ENCODE measurements at places on chromosomes 2 and 18.

- DNase-seq = no peak
Observed at GRCh38 chr18:36331521-36331971, 34.0 kb downstream of the FHOD3 start.

- no peak for DNase-seq
Observed at GRCh38 chr18:37397814-37398213, 167.8 kb downstream of the CELF4 start.

GRCh38 chr2:209501579-209501978 lies 77.7 kb downstream of the MAP2 start:
- DNase-seq = no peak

- peak; percentile 33 for DNase-seq
Observed at GRCh38 chr2:237486819-237487448, at the start of gene MLPH. Gene MLPH, plus strand, starts transcription at chr2:237487251. Its CDS starts 6,176 bp downstream, at chr2:237493427.

- peak; percentile 1 for DNase-seq
Observed at GRCh38 chr2:229180658-229181057, 90.4 kb downstream of the PID1 start.

GRCh38 chr2:182166406-182166805 lies 180.8 kb downstream of the PPP1R1C start:
- no peak for DNase-seq

- no peak for DNase-seq
Observed at GRCh38 chr2:10237392-10238321, 65.0 kb upstream of the HPCAL1 start.

- no peak for DNase-seq
Observed at GRCh38 chr18:33282709-33283333, 157.7 kb downstream of the CCDC178 start.

DNA sequence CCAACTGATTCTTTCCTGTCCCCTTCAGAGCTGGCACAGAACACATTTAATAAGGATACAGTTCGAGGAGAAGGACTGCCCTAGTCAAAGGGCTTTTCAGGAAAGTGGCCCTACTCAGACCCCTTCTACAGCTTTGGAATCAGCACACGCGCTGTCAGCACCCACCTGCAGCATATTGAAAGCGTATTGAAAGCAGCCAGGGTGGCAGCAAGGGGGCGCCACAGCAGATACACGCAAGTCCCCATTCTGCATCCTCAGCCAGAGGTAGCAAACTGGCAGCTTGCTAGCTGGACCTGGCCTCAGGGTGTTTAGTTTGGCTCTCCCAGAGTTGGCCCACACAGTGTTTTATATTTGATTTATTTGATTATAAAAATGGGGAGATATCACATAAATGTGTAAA lies 101.0 kb upstream of the NT5C1B start:
- DNase-seq = no peak

DNA sequence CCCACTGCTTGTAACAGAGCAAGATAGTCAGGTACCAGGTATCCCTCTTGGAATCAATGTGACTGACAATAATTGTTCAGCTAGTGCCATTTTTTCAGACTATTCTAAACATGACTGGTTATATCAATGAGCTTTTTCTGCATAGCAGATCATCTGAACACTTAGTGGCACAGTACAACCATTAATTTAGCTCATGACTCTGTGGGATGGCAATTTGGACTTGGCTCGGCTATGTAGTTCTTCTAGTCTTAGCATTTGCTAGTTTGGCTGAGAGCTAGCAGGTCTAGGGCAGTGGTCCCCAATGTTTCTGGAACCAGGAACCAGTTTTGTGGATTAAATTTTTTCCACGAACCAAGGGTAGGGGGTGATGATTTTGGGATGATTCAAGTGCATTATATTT lies 1421.4 kb upstream of the NXPH2 start:
- DNase-seq = no peak

GRCh38 chr2:160005908-160006307 lies 56.5 kb downstream of the PLA2R1 start:
- DNase-seq = no peak

DNA sequence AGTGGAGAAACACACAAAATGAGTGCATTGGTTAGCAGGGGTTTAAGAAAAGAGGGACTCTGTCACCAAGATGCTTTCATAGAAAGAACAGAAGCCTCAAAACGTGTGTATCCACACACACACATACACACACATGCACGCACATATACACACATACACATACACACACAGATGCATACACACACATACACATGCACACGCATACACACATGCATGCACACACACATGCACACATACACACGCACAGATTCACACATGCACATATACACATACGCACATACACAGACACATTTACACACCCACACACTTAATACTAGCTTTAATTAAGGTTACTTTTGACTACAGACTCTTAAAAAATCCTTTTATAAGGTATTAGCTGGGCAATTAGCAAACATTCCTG lies 84.6 kb upstream of the TPO start:
- no peak for DNase-seq

- no peak for DNase-seq
Observed at GRCh38 chr2:235398321-235398720, 95.5 kb upstream of the AGAP1 start.

GRCh38 chr2:3635171-3635974 lies 22.6 kb upstream of the ALLC start:
- no peak for DNase-seq

- no peak for DNase-seq
Observed at GRCh38 chr18:38534073-38534472, 968.5 kb upstream of the CELF4 start.

DNA sequence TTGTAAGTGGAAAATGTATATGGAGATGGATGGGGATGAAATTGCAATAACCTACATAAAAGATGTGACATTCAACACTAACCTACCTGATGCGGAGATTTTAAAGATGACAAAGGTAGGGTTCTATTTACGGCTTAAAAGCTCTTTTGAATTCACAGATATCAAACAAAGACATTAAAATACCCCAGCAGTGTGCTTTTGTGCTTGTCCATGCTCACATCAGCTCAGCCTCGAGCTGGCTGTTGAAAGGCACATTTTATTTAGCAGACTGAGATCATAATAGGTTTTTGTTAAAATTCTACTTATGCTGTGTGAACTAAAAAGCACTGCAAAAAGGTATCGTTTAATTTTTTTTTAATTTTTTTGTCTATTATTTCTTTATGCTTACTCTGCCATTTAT lies 96.0 kb upstream of the CDCA7 start:
- DNase-seq = no peak

DNA sequence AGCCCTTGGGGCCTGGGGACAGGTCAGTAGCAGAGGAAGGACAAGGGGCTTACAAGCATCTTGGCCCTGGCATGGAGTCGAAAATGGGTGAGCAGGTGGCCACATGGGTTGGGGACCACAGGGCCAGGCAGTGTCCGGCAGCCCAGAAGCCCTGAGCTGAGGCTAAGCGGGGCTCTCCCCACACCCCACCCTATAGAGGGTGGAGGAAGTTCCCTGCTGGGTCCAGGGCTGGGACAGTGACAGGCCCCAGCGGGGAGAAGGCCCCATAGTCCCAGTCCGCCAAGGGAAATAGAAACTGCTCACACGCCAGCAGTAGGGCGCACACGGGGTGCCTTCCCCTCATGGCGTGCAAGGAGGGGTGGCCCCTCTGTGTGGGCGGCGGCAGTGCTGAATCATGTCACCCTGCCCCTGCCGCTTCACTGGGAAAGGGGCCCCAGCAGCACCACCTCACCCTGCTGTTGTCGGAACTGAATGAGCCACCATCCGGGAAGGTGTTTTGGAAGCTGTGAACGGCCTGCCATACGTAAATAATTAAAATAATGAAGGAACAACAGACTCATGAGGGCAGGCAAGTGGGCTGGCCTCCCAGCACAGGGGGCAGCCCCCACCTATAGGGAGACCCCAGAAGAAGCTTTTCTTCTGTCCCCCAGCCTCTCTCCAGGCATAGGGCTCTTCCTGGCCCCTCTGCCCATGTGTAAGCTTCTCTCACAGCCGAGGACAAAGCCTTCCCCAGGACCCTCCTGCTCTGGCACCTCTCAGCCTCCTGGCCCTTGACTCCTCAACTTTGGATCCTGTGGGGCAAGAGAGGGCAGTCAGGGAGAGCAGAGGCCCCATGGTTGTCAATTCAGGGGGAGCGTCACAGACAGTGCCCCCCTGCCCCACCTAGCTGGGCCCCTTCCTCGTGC lies 12.7 kb upstream of the DUSP2 start:
- peak; percentile 89 for DNase-seq

- peak; percentile 79 for DNase-seq
Observed at GRCh38 chr18:28189400-28190239, 12.7 kb upstream of the CDH2 start.

GRCh38 chr2:165876712-165877111 lies 76.9 kb downstream of the TTC21B start:
- DNase-seq = no peak

GRCh38 chr2:144099780-144100377 lies 420.0 kb downstream of the ZEB2 start:
- DNase-seq = no peak

- no peak for DNase-seq
Observed at GRCh38 chr2:19575641-19576040, 217.2 kb upstream of the OSR1 start.

GRCh38 chr2:37090019-37090477 lies 5.7 kb downstream of the GPATCH11 start:
- no peak for DNase-seq

GRCh38 chr2:219171231-219171651 lies 1.4 kb upstream of the SLC23A3 start:
- DNase-seq = peak; percentile 43

DNA sequence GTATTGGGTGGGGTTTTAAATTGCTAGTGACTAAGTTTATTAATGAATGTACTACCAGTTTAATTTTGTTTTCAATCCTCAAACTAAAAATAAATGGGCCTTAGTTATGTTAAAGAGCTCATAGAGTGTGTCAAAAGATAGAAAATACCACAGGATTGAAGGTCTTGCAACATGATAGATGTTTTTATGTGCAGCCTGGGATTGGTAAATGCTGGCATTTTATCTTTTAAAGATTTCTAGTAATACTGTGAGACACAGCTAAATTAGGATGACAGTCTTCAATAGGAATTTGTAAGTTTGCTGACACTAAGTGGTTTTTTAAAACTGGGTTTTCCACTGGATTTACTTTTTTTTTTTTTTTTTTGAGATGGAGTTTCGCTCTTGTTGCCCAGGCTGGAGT lies 122.3 kb downstream of the HAUS1 start:
- no peak for DNase-seq

GRCh38 chr2:110205660-110206455 lies 1.0 kb upstream of the NPHP1 start:
- DNase-seq = no peak

DNA sequence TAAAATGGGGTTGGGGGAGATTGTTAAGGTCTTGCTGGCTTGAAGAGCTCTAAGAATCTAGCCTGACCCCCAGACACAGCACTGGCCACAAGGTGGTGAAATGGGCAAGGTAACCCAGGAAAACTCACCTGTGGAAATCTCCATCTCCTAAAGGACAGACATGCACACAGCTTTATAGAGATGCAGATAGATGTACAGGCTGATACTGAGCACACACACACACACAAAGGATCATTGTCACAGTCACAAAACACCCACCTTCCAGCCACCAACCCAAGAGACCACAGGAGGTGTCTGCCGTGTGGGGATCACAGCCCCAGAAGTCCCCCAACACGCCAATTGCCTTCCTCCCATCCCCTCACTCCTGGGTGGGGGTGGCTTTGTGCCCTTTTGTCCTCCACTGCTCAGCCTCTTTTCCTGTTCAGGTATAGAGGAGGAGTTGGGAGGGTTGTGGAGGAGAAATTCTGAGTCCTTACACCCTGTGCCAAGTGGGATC lies 3.2 kb upstream of the CYP26B1 start:
- DNase-seq = no peak

- no peak for DNase-seq
Observed at GRCh38 chr2:178947006-178947405, 102.9 kb downstream of the CCDC141 start.

DNA sequence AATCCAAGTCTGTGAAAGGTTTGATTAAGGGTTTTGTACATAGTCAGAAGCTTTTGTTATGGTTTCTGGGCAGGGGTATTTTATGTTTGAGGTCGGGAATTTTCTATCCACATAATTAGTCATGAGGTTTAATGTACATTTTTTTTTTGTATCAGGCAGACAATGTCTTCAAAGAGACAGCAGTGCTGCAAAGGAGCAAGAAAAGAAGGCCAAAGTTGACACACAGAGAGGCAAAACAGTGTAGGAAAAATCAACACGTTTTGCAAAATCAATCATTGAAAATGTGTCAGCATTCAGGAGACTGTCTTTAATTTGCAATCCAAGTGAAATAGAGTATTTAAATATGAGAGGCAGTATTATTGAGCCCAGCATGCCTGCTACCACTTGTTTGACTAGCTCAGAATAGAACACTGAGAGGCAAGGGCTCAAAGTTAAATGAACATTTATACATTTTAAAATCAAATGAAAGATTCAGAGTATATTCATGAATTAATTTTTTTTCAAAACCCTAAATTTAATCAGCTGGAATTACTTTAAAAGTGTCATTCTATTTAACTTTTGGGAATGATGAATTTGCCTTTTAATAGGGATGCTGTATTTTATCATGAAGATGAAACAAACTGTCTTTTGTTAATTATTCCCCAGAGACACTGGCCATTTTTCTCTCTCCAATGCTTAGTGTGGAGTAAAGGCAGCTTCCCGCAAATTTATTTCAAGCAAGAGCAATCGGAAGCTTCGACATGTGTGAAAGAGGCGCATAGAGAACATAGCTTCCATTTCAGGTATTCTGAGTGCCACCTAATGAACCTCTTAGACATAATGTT lies 11.3 kb downstream of the VRK2 start:
- DNase-seq = no peak

DNA sequence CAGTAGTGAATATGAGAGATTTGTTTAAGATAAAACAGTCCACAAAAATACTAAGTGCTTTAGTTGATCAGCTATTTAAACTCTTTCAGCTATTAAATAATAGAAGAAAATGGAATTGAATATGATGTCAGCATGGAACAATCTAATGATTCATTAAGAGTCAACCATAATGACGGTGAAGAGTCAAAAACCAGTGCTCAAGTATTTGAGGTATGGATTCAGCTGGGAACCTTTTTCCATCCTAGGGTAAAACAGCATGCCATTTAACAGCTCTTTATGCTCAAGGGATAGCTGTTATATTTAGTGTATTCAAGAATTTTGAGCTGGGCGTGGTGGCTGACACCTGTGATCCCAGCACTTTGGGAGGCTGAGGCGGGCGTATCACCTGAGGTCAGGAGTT lies 29.7 kb downstream of the CARF start:
- DNase-seq = no peak

- no peak for DNase-seq
Observed at GRCh38 chr2:2642906-2643890, 312.1 kb upstream of the MYT1L start.

GRCh38 chr2:142629193-142629592 lies 248.3 kb upstream of the KYNU start:
- DNase-seq = no peak

DNA sequence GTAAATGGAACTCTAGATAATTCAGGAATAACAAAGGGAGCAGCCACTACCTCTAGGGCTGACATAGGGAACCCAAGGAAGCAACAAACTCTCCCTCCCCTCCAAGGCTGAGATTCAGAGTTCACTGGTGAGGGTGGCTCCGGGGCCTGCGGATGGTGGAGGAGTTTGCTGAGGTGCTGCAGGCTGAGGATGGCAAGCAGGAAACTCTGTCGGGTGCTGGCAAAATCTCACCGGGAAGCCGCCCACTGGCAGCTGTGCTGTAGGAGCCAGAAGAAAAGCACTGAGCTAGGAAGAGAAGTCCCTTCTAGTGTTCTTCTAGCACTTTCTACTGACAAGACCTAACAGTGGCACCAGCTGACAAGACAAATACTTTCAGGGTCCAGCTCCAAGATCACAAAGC lies 12.5 kb upstream of the HAAO start:
- DNase-seq = no peak

- DNase-seq = no peak
Observed at GRCh38 chr2:179186126-179186525, 78.5 kb downstream of the SESTD1 start.

Data from common myeloid progenitor, CD34-positive (primary cell).